ENCODE measurements at places on chromosomes 13 and 19.
A peak's percentile ranks its signal among the peaks of the same experiment; 100 is the strongest.

DNA sequence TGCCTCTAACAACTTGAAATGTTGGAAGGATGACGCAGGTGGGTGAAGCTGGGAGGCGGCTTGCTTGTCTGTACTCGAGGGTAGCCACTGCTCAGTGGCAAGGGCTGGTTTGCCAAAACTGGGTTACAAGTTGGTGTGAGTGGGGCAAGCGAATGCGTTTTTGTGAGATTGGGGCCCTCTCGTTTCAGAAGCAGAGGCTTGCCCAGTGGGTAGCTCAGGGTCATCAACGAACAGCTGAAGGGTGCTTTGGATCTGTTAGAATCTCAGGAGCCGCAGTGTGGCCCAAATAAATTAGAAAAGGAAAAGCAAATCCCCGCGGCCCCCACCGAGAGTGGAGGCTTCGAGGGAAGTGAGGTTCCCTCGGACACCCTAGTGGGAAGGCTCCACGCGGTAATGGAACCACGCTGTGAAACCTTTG is 7.3 kb downstream of the ATP4B start:
- no peak for DNase-seq

- peak; percentile 42 for DNase-seq
Measured at GRCh38 chr19:10748927-10749434, 31.1 kb downstream of the DNM2 start.

DNA sequence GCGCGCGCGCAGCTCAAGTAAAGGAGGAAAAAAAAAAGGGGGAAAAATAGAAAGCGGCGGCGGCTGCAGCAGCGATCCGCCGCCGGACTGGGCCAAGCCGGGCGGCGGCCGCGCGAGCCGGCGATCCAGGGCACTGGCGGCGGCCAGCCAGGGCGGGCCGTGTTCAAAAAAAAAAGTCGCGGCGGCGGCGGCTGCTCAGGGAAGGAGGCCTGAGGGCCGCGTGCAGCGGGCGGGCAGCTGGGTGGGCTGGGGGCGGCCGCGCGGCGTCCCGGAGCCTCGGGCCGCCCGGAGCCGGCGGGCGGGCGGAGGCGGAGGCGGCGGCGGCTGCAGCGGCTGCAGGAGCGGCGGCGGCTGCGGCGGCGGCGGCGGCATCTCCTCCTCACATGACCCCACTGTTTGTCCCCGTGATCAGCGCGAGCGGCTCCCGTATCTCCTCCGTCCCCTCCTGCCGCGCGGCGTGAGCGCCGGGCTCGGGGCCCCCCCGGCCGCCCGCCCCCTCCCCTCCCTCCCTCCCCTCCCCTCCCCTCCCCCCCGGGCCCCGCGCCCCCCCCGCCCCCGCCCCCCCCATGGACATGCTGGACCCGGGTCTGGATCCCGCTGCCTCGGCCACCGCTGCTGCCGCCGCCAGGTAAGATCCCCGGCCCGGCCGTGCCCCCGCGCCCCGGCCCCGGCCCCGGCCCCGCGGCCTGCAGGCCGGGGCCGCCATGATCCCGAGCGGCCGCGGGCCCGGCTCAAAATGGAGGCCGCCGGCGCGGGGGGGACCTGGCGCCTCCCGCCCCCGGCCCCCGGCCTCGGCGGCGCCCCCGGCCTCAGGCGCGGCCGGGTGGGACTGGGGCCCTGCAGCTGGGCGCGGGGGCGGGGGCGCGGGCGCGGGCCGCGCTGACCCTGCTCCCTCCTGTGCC is at the start of gene USF2:
USF2 (plus strand) TSS at position 427 of the 902 bp plus-strand sequence; CDS start at position 567, 140 bp downstream.
- peak; percentile 74 for DNase-seq

- DNase-seq, result no peak
Measured at GRCh38 chr19:35216016-35216832, 12.3 kb downstream of the FAM187B start.

GRCh38 chr13:50283017-50283416 is 267.8 kb downstream of the KCNRG start:
- no peak for DNase-seq

DNA sequence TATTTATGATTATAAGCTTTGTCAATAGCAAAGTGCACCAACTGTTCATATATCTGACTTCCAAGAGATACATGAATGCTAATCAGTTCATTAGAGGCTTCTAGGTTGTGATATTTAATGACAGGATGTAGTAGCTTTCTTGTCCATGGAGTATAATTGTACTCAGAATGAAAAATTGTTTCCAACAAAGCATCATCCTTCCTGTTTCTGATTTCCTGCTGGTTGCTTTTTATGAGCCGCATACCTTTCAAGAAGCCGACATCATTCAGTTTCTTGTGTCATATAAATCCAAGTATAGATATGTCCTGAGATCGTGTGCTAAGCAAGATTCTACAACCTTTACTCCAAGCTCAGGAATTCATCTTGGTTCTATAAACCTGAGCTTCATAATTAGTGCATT is 326.6 kb downstream of the DIAPH3 start:
- no peak for DNase-seq

DNA sequence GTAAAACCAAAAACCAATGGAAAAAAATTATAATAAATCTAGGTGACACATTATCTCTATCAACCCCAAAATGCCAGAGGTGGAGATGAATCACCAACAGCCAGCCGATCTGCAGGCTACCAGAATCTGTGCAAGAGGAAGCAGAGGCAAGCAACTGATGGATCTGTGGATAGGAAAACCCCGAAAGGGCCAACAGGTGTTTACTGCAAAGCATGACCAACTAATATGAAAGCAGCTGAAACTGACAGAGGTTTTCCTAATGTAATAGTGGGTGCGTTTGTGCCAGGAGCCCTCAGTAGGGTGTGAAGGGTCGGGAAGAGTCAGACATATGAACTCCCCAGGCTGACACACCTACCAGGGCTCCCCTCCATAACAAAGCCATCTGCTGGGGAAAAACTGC is 554.6 kb downstream of the RFC3 start:
- no peak for DNase-seq

DNA sequence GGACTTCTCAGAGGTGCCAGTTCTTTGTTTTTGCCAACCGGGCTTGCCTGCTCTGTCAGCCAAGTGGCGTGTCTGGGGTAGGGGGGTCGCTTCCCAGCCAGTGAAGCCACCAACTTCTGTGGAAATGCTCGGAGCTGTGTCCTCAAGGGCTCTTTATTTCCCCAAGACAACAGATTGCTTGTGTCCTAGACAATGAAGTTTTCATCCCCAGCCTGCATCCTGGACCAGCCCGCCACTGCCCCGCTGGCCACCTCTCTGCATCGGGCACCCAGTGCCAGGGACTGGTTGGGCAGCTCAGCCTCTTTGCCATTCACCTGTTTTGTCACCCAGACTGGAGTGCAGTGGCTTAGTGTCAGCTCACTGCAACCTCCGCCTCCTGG is 3.7 kb downstream of the RAB11B start:
- no peak for DNase-seq

DNA sequence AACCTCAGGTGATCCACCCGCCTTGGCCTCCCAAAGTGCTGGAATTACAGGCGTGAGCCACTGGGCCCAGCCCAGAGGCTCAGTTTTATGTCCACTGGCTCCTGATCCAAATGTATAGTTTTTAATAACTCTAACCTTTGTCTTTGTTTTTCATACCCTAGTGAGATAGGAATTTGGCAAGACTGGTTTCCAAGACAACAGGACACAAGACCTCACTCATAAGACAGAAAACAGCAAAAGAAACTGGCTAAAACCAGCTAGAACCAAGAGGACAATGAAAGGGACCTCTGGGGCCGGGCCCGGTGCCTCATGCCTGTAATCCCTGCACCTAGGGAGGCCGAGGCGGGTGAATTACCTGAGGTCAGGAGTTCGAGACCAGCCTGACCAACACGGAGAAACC is 27.6 kb downstream of the CPT1C start:
- DNase-seq, result no peak

GRCh38 chr19:6707011-6707657 is 13.3 kb downstream of the C3 start:
- DNase-seq, result no peak

DNA sequence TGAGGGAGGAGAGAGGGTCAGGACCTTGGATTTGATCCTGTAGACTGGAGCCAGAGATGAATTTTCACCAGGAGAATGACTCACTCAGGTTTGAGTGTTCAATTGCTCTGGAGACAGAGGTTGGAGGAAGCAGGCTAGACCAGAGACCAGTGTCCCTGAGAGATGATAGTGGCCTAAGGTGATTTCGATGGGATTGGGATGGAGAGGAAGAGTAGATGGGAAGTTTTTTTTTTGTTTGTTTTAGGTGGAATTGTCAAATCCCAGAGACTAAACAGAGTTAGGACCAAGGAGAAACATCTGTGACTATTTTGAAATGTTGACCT is 2.3 kb downstream of the CEBPG start:
- no peak for DNase-seq

- DNase-seq, result no peak
Measured at GRCh38 chr13:113417008-113417751, 36.1 kb downstream of the ADPRHL1 start.

- DNase-seq, result no peak
Measured at GRCh38 chr13:77946522-77946921, 27.9 kb upstream of the EDNRB start.

DNA sequence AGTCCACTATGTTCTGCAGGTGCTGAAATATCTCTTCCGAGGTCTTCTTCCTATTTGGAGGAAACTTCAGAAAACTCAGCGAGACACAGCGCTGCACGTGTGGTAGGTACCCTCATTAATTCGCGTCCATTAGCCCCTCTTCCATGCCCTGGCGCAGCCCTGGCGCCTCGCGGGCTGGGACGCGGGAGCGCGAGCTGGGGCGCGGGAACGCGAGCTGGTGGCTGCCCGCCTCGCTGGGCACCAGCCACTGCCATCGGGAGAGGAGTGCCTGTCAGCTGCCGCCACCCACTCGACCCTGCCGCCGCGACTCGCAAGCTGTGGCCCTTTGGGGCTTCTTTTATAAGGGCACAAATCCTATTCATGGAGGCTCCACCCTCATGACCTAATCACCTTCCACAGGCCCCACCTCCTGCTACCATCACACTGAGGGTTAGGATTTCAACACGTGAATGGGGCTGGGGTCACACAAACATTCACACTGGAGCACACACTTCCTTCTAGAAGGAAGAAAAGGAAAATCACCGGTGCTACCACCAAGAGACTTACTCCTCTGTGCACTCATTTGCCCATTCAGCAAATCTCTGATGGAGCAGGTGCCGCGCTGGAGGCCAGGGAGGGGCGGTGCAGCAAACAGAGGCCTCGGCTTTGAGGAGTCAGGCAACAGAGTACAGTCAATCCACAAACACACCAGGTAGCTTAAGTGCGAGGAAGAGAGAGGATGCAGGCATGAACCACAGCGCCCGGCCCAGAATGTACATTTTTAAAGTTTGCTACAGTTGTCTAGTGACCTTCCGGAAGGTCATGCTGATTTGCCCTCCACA is 43.0 kb upstream of the LATS2 start:
- DNase-seq, result no peak

DNA sequence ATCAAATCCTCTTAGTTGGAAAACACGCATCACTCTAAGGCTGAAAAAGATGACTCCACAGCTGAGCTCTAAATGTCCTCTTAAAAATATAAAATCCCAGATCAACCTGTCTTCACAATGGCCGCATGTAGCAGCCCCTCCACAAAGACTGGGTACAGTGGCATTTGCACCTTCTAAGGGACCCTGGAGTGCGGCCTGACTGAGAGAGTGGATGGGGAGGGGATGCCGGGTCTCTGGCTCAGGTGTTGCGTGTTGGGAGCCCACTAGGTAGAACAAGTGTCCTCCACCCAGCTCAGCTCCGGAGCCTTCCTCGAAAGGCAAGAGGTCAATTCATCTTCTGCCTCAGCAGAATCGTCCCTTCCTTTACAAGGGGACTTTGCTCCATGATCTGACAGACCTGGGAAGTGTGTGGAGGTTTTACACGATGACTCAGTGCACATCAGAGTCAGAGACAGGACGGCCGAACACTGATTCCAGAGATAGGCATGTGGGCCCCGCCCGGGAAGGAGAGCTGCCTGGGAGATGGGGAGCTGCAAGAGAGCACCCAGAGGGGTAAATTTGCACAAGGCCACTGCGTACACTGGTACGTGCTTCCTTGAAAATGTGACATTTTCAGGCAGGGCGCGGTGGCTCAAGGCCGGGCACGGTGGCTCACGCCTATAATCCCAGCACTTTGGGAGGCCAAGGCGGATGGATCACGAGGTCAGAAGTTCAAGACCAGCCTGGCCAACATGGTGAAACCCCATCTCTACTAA is 23.5 kb upstream of the SLC15A1 start:
- no peak for DNase-seq

DNA sequence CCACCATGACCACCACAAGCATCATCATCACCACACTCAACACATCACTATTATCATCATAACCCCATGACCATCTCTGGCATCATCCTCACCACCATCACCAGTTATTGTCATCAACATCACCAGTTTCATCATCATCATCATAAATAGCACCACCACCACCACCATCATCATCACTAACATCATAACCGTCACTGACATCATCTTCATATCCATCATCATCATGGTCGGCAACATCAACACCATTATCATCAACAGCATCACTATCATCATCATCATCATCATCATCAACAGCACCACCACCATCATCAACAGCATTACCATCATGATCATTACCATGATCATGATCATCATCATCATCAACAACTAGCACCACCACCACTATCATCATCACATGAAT is 67.2 kb downstream of the MBD3L1 start:
- DNase-seq, result no peak

All from CD4-positive, alpha-beta T cell treated with Interleukin-17A for 4 hours (primary cell).